ENCODE measurements at places on chromosomes 12 and 14.
A peak's percentile ranks its signal among the peaks of the same experiment; 100 is the strongest.

GRCh38 chr12:54129028-54129903 is 59.5 kb downstream of the SMUG1 start:
- DNase-seq: no peak

DNA sequence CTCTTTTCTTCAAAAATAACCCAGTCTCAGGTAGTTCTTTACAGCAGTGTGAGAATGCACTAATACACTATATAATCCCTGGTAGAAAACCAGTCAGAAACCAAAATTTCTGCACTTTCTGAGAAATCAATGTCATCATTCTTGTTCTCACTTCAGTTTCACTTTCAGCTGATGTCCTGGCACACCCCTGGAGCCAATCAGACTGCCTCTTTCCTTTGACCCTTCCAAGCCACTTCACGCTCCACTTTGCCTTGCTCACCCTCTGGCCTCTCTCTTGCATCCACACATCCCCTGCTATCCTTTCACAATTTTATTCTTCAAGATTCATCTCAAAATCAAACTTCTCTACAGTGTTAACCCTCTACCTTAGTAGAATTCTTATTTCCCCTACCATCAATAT is 181.1 kb downstream of the ASCL1 start:
- no peak for DNase-seq

GRCh38 chr14:22184830-22185168 is 404.2 kb downstream of the DAD1 start:
- DNase-seq: no peak

DNA sequence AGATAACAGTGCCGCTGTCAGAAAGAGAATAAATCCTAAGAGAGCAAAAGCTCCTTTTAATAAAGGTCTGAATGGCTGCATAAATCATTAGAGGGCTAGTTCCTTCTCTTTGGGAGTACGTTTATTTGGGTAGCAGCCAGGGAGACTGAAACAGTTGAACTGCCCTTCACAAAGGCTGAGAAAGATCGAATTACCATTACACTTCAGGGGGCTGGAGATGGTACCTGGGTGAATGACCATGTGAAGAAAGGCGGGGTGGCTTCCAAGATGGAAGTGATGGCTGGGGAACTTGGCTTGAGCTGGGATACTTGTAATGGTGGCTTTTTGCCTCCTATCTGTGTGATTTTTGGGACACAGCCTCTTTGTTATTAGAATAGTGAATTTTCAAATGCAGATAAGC is 1.7 kb upstream of the FGD4 start:
- no peak for DNase-seq

- DNase-seq: no peak
Observed at GRCh38 chr14:71834284-71835204, 97.7 kb upstream of the RGS6 start.

DNA sequence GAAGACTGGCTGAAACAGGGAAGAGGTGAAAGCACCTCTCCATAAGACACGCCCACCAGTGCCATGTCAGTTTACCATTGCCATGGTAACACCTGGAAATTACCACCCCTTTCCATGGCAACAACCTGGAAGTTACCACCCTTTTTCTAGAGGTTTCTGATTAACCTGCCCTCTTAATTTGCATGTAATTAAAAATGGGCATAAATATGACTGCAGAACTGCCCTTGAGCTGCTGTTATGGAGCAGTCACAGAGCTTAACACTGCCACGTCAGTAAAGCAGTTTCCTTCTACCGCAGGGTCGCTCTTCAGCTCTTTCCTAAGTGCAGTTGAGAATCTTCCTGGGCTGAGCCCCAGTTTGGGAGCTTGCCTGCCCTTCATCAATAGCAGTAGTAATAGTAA is 55.2 kb downstream of the RASSF3 start:
- no peak for DNase-seq

DNA sequence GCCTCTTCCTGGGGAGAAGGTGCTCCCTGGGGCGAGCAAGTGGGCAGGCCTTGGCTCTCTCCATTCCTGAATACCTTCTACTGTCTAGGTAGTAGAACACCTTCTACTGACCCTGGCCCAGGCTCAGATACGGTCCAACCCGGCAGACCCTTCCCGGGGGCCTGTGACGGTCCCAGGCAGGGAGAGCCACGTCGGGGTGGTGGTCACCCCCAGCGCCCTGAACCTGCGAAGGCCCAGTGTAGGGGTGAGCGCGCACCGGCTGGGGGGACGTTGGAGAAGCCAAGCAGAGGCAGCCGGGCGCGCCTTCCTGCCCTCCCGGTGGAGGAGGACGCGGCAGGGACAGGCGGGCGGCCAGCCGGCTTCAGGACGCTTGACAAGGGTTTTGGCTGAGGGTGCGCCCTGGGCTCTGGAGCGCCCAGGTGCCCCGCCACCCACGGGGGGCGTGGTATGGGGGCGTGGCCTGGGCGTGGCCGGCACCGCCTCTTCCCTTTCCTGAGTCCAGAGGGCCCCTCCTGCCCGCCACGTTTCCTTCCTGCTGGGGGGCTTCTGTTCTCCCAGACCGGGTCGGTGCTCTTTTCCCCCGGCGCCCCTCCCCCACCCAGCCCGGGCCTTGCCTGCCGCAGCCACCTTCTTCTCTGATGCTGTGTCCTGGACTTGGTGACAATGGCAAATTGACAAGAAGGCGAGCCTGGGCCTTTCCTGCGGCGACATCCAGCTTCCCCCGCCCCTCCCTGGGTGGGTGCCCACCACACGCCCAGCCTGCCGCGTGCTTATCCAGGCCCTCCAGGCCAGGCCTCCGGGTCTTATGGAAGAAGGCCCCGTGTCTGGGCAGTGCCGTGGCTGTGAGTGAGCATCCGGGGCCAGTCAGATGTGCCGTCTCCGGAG is 24.5 kb upstream of the PPP1R13B start:
- peak; percentile 74 for DNase-seq

- no peak for DNase-seq
Observed at GRCh38 chr12:127987199-127987901, 279.6 kb upstream of the TMEM132C start.

- DNase-seq: no peak
Observed at GRCh38 chr12:97595426-97595831, 132.8 kb downstream of the RMST start.

DNA sequence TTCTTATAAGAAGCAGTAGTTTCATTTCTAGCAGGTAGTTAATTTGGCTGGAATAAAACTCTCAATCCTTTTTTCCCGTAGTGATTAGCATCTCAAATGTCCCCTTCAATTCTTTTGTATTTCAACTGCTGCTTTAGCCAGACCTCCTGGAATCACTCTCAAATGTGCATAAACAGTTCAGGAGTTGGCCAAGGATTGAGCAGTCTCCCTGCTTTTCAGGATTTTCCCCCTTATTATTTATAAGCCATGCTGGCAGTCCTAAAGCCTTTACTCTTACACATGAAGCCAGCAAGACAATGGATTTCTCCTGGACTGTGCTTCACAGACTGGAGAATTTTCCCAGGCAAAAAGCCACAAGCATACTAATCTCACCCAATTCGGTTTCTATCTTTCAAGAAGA is 950.1 kb downstream of the VRK1 start:
- no peak for DNase-seq

DNA sequence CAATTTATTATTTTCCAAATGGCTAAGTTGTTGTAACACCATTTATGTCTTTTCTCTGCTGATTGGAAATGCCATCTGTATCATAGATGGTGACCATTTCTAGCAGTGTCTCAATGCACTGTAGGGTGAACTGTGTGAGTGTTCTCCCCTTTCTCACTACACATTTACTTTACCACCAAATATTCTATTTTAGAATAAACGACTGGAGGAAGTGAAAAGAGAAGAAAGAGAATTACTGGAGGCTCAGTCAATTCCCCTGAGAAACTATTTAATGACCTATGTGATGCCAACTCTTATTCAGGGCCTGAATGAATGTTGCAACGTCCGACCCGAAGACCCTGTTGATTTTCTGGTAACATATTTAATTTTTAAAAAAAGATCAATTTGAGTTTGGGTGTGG is 15.5 kb upstream of the PAPOLA start:
- DNase-seq: no peak

DNA sequence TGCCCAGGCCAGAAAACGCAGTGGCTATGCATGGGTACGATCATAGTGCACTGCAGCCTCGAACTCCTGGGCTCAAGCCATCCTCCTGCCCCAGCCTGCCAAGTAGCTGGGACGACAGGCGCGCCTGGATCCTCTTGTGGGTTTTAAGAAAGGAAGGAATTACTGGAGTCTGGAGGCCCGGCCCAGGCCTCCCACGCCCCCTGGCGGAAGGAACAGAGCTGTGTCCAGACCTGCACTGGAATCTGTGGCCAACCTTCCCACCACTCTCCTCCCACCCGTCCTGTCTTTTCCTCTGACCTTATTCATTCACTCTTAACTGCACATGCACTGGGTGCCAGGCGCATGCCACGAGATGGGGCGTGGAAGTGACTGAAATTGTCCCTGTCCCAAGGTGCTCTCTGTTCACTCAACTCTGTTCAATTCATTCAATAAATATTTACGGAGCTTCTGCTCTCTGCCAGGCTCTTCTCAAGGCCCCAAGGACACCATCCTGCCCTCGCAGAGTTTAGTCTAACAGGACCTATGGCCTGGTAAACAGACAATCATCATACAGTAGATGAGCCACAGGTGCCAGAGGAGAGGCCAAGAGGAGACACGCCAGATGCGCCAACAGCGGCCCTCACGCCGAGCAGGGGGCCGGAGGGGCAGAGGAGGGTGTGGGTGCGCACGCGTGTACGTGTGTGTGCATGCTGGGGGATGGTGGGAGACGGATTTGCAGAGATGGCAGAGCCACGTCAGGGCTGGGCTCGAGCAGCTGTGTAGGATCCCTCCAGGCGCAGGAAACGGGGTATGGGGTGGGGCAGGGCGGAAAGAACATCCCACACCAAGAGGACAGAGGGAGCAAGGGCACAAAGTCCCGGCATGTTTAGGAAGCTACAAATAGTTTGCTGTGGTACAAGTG is 13.7 kb upstream of the TMEM106C start:
- DNase-seq: peak; percentile 43

- no peak for DNase-seq
Observed at GRCh38 chr14:49460662-49461061, 125.5 kb downstream of the RPS29 start.

- DNase-seq: no peak
Observed at GRCh38 chr12:15152868-15153267, 68.3 kb downstream of the RERG start.

DNA sequence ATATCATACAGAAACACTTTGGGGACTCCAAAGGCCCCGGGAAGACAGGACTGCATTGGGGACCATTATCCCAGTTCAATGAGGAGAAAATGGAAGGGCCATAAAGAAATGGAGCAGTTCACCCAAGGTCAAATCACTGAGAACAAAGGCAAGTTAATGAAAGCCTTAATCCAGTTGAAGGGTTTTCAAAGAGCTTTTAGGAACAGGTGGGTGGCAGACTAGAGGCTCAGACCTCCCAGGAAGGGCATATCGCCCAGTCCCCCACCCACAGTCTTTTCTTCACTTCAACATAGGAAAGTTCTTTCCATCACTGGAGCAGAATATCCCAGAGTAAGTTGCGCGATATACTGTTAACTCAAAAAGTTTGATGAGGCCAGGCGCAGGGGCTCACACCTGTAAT is 136.1 kb upstream of the CCND2 start:
- DNase-seq: no peak

GRCh38 chr14:96204151-96205058 is at the start of gene BDKRB2:
Gene BDKRB2 (plus strand): TSS chr14:96204839. CDS start chr14:96237108, 32,269 bp downstream.
- peak; percentile 2 for DNase-seq

GRCh38 chr12:65670775-65671174 is 153.5 kb upstream of the HMGA2 start:
- no peak for DNase-seq

GRCh38 chr12:45518291-45519235 is 210.9 kb upstream of the ARID2 start:
- peak; percentile 26 for DNase-seq

DNA sequence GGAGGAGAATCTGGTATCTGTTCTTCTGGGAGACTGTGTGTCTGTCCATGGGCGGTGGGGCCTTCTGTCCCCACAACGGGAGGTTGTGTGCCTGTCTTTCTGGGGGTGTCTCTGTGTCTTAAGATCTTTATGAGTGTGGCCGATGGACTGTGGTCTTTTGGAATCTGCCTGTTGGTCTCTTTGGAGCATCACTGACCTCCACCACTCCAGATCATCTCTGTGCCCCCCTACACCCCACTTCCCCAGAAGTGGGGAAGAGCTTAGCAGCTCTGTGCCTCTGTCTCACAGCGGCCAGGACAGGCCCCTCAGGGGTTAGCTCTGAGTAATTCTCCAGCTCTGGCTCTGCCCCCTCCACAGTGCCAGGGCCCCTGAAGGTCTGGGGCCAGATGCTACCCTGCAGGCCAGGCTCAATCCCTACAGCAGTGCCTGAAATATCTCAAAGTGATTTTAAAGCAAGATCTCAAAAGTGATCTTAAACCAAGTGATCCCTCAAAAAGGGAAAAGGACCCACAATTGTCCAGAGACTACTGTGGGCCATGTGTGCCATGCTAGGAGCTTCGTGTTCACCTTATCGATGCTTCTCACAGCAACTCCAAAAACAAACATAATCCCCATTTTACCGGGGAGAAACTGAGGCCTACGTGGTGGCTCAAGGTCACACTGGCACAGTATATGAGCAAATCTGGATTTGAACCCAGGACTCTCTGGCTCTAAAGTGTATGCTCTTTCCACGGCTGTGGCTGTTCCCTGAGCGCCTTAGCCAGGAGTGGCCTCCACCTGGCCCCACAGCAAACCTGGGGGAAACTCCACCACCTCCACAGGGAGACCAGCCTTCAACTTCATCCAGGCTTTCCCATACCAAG is 26.0 kb upstream of the KRT78 start:
- DNase-seq: no peak

DNA sequence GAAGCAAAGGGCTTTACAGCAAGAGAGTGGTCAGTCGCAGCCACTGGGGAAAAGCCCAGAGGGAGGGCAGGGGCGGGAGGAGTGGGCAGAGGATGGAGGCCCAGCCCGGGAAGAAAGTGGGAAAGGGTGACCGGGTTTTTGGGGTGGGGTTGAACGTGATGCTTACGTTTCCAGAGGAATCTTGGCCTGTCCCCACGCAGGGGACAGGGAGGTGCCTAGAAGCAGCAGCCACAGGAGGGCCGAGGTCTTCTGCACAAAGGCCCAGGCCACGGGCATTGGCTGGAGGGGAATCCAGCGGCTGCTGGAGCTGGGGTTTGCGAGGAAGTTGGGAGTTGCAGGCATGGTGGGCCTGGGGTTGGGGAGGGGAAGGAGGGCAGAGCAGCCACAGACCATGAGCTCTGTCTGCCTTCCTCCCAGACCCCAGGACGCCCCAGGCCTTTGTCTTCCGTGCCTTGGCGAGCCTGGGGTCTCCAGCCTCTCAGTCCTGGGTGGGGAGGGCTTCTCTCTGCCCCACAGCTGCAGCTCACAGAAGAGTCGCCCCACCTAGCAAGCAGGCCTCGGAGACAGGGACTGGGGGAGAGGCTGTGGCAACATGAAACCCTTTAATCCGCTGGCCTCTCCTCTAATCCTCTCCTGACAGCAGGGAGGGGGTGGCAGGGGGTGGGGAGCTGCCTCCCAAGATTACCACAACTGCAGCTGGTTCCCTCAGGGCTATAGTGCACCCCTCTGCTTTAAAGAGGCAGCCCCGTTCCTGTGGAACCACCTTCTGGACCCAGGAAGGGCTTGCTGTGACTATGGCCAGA is at the start of gene CACNA2D4:
Gene CACNA2D4 (minus strand): TSS at position 572 of the 803 bp plus-strand sequence. CDS start 179 bp downstream, at position 393.
- DNase-seq: no peak

GRCh38 chr12:92136026-92136730 is 9.5 kb downstream of the BTG1 start:
- DNase-seq: no peak

Measured in stimulated activated CD4-positive, alpha-beta T cell treated with anti-CD3 and anti-CD28 coated beads, Interleukin-12 subunit alpha, Interleukin-12 subunit beta, amount 100 ng/mL, for 4 hours (primary cell).